ENCODE measurements at places on chromosomes 2 and 18.

GRCh38 chr2:219775506-219775905, 148.1 kb downstream of the SLC4A3 start:
- DNase-seq = no peak

- no peak for DNase-seq
These were observed 97.7 kb upstream of the TMEFF2 start for GRCh38 chr2:192292478-192292877.

DNA sequence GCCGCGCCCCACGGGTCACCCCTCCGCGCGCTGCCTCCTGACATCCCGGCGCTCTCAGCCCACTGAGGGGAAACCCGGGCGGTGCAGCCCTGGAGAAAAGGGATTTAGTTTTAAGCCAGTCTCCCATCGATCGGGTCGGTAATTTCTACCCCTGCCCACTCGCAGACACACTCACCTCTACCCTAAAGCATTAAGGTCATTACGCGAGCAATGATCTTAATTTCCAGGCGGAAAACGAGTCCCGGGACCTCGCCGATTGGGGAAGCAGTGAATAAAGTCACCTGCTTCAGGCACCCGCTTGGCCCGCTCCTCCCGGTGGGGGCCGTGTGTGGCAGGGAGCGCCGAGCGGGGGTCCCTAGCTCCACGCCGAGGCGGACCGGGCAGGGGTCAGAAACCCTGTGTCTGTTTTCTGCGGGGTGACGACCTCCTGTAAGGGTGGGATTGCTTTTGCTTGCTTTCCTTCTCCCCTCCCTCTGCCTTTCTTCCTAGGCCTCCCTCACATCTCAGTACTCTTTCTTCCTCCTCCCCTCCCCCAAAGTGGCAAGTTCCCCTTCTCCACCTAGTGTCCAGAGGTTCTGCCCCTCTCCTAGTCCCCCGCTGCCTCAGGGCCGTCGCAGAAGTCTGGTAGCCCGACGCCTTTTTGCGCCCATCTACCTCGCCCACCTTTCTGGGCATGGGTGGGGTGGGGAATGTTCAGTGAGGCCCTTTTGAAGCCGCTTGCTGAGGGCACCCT, 142.6 kb downstream of the MEIS1 start:
- no peak for DNase-seq

GRCh38 chr2:151632993-151633565, 101.2 kb downstream of the NEB start:
- DNase-seq = no peak

DNA sequence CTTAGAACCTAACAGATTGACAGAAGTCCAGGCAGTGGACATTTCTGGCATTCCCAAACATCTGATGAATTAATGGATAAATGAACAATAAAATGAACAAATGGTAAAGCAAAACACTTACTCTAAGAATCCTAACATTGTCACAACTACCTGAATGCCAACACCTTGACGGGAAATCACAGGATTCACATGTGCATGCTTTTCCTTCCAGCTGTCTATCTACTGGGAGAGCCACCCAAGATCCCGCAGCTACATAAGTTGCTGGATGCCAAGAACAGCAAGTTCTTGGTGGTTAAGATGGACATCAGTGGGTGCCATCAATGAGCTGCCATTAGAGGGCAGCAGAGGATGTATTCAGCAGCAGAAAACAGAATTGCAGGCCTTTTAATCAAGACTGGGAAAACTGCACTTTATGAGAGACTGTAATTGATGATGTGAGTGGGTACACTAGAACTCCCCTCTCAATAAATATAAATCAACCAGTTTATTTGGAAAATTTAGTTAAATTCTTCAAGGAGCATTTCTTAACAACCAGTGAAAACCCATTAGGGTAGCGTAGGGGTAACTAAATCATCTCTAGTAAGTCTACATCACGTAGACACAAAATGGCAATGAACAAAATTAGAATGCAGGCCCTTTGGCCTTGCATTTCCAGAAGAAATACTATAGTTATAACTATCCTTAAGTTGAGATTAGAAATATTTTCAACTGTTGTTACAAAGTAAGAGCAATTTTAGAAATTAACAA, 45.6 kb downstream of the SESTD1 start:
- no peak for DNase-seq
